Activated naive CD4-positive, alpha-beta T cell (primary cell): ENCODE measurements at places on chromosomes 7 and 10.

- no peak for DNase-seq
Measured at GRCh38 chr7:155908385-155908784, 96.1 kb upstream of the SHH start.

DNA sequence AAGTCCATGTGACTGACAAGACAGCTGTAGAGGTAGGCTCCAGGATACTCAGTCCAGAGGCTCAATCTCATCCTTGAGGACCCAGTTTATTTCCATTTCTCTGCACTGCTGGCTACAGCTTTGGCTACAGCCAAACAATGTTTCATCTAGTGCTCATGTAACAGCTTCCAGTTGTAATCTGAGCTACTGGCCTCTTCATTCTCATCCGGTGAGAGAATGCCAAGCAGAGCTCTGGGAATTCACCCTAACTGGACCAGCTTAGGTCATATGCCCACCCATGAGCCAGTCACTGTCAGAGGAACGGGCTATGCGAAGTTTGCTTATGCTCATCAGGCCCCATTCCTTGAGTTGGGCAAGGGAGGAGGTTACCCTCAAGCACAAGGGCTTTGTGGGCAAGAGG lies 192.9 kb downstream of the EVX1 start:
- no peak for DNase-seq

DNA sequence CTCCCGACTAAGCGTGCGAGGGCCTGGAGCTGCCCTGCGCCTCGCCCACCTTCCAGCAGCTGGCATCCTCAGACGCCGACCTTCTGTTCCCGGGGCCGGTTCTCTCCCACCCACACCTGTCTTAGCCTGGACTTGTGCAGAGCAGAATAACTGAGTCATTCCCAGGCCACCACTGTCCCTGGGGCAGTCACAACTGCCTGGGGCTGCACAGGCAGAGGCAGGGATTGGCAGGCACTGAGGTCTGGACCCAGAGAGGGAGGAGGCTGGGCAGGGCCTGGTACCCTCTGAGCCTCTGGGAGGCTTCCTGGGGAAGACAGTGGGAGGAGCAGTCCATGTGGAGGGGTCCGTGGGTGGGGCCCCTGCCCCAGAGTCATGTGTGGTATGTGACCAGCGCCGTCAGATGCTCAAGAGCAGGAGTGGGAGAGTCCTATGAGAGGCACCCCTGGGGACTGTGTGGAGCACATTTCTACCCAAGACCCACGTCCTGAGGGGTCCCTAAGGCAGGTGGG lies 74.3 kb downstream of the NKX6-2 start:
- DNase-seq, result no peak

DNA sequence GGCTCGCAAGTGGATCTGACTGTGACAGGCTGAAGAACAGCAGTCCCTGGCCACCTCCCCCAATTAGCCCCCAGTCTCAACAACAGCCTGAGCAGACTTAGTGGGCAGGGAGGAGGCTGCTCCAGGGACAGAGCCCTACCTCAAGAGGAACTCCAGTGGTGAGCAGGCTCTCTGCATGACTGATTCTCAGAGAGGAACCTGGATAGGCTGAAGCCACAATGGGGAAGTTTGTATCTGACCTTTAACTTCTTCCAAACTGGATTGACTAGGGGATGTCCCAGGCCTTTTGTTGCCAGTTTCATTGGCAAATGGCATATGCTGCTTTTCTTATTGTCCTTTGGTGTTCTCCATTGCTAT lies 93.0 kb downstream of the ARHGAP22 start:
- no peak for DNase-seq

DNA sequence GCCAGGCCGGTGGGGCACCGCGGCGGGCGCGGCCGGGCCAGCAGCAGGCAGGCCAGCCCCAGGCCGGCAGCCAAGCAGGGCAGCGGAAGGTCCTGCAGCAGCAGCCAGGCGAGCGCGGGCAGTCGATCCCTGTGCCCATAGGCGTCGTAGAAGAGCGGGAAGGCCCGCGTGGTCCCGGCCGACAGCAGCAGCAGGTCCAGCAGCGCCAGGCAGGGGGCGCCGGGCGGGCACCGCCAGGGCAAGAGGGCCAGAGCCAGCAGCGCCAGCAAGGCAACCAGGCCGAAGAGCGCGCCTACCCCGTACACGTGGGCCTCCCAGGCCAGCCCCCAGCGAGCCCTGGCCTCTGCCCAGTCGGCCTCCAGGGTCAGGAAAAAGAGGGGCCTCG lies 8.4 kb upstream of the RBM28 start:
- no peak for DNase-seq

GRCh38 chr10:29689001-29689400 lies 54.2 kb upstream of the SVIL start:
- no peak for DNase-seq

- DNase-seq, result no peak
Measured at GRCh38 chr7:111172564-111173257, 81.8 kb downstream of the LRRN3 start.

DNA sequence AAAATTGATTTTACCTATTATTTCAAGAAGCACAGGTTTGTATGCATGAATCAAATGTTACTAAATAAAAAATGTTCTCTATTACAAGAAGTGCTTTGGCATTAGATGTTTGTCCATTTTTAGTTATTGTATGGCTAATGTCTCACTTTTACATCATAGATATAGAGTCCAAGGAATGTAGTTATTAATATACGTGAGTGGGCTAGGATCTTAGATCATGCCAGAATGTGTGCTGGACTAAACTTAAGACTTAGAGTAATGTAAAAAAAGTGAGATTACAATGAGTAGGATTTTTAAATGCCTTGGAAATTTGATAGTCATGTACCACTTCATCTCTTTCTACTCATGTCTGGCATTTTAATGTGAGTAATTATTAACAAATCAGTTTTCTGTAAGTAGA lies 196.6 kb downstream of the ARL4A start:
- DNase-seq, result no peak

DNA sequence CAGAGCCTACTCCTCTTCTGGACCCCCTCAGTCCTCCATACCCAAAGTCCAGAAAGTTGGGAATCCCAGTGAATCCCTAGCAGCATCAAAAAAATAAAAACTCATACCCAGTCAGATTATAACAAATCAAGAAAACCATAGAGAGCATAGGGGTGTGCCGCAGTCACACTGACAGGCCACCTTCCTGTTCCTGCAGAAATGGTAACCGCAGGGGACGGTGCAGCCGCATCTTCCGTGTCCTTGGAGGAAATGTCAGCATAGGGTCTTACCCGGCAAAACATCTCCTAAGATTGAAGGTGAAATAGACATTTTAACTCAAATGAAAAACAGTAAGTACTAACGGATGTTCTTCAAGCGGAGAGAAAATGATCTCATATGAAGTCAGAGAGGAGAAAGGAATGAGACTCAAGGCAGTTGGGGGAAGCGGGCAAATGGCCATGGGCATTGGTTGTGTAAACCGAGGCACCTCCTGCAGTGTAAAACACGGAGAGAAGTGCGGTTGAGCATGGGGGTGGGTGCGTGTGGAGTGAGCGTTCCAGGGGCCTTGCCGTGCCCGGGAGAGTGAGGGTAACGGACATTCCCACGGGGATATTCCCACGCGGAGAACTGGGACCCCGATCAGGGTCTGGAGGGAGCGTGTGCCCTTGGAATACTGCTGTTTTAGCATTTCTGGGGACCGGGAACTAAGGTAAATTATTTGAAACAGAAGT lies 110.8 kb downstream of the NKX6-2 start:
- DNase-seq, result no peak

DNA sequence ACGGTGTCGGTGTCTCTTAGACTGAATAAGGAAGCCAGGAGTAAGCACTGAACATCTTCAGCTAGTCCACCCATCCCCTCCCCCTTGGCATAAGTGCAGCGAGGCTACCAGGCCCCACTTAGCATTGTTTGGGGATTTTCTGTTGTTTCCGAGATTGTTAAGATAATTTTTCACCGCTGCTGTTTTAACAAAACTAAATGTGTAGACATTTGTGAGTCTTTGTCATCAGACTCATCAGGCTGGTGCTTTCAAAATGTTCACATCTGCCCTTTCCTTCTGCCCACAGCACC lies 21.0 kb upstream of the GOT1 start:
- no peak for DNase-seq

DNA sequence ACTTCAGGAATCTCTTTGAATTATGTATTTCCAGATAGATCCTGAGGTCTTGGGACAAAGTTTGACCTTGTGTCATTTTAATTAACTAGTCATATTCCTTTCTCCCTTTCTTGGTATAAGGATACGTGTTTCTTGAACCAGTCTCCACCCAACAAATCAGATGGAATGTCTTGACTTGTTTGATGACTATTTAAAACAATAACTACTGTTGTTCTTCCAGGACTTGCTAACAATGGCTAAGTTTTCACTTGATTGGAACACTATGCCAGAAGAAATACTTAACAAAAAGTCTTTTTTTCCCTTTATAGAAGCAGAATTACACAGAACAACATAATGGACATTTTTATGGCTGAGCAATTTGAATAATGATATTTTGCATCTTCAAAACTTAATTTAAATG lies 43.0 kb upstream of the WIPF3 start:
- DNase-seq, result no peak

DNA sequence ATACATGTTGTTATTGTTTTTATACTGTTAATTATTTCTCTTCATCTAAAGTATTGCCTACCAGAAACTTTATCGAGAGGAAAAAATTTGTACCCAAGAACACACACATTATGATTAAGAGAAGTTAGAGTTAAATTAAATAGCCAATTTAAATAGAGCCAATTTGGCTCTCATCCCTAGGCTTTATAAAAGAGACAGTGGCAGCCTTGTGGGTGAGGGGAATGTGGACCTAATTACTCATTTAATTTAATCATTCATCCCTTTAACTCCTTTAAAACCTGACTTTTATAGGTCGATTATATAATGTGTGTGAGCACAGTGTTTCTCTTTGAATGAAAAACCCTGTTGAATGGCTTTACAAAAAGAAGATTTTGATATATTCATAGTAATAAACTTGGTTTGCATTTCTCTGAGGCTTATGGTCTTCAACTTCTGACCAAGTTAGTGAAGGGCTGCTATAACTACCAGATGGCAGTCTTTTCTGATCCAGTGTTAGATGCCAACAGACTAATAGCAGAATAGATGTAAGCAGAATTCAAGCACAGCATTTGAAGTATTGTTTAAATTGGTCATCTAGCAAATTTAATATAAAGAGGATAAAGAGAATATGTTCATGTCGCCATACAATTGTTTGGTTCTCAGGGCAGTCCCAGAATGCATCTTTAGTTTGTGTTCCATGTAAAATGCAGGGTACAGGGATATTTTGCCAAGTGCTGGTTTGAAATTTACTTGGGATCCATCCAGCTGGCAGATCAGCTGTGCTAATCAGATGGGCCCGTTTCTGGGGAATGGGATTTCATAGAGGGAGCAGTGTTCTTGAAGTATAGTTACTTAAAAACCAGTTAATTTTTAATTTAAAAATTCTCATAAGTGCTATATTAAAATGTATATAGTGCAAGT lies 25.3 kb downstream of the ADD3 start:
- DNase-seq, result no peak

GRCh38 chr7:152590481-152590880 lies 85.5 kb downstream of the XRCC2 start:
- no peak for DNase-seq

DNA sequence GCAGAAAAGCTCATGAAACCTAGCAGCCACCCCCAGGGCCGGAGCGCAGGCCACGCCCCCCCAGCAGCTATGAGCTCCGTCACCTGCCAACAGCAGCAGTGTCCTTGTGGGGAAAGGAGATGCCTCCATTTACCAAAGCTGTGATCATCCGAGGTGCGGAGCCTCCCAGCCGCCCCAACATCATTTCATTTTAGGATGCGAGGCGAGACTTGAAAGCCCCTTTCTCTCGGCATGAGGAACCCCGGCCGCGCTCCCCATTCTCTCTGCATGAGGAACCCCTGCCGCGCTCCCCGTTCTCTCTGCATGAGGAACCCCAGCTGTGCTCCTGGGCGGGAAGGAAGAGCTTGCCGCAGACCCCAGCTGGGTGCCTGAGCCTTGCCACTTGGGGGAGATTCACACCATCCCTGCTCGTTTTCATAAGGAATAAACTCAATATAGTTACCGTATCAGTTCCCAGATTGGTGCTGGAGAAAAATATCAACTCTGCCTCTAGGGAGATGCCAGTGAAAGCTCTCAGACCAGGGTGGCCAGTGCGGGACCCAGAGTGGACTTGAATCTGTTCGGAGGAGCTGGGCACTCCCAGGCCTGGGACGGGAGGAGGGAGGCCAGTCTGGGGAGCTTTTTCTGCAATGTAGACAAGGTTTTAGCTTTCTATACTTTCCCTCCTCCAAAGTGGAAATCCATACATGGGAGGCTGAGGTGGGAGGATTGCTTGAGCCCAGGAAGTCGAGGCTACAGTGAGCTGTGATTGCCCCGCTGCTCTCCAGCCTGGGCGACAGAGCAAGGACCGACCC lies 35.0 kb downstream of the JAKMIP3 start:
- DNase-seq, result no peak

- no peak for DNase-seq
Measured at GRCh38 chr10:99303899-99304861, 25.0 kb upstream of the CNNM1 start.

GRCh38 chr10:4217187-4217586 lies 432.2 kb upstream of the KLF6 start:
- no peak for DNase-seq

DNA sequence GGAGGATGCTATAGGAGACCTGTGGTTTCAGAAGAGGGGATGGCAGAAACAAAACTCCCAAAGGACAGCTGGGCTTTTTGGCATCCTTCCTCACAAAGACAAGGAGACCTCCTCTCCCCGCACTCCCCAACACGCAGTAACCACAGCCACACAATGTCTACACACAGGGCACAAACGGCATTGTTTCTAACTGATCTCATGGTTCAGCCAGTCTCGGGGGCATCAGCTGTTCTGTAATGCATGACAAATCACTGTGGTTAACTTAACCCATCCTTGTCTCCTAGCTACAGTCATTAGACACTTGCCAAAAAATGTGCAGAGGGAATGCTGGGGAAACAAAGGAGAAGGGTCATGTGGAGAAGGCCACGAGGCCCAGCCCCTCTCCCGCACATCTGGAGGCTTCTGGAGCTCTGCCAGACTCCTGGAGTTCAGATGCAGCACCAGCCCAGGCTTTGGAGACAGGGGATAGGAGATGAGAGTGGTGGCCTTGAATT lies 7.6 kb upstream of the ADAMTS14 start:
- DNase-seq, result no peak

GRCh38 chr7:157789094-157789493 lies 452.3 kb downstream of the DNAJB6 start:
- DNase-seq, result no peak

GRCh38 chr7:2487586-2488271 lies 11.5 kb upstream of the GRIFIN start:
- DNase-seq, result no peak
